NCI-H1930 (cell line): ENCODE measurements at places on chromosomes 4 and X.

GRCh38 chr4:4578981-4579380, 37.1 kb upstream of the STX18 start:
- DNase-seq: no peak

DNA sequence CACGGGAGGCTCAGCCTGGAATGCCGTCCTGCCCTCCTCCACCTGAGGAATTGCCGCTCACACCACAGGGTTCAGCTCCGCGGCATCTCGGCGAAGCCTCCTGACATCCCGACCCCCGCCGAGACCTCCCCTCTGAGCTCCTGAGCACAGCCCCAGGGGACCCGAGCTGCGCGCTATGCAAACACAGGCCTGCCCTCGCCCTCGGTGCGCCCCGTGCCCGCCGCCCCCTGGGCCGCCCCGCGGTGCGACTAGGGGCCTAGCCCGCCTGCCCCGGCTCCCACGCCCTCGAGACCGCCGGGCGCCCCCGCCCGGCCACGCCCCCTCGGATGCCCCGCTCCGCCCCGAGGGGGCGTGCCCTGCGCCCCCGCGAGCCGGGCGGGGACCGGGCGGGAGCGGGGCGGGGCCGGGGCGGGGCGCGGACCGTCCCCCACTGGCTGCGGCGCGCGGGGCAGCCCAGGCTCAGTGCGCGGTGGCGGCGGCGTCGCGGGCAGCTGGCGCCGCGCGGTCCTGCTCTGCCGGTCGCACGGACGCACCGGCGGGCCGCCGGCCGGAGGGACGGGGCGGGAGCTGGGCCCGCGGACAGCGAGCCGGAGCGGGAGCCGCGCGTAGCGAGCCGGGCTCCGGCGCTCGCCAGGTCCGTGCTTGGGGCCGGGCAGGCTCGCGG, at the start of gene FGFR3:
TSS of gene FGFR3 (plus strand) at position 462 of the 664 bp plus-strand sequence. CDS start 642 bp downstream, outside the sequence.
- peak; percentile 76 for DNase-seq

DNA sequence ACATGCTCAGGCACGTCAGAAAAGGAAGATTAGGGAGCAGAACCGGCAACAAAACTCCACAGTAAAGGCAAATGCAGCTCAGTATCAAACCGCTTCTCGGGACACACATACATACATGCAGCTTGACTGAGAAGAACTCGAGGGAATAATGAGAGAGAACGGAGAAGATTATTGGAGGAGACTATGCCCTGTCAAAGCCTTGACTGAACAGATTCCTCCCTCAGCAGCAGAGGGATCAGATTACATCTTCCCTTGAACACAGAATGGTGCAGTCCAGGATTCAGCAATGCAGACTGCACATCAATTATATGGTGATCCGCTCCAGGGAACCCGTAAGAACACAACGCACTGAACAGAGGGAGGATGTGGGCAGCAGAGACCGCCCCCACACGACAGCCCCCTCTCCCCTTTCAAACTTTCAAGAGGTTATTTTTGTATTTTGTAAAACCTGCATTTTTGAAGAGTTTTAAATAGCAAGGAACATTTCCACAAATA, 183.2 kb downstream of the FBXW7 start:
- no peak for DNase-seq

- no peak for DNase-seq
Measured at GRCh38 chrX:78074088-78074487, 30.0 kb upstream of the PGK1 start.

DNA sequence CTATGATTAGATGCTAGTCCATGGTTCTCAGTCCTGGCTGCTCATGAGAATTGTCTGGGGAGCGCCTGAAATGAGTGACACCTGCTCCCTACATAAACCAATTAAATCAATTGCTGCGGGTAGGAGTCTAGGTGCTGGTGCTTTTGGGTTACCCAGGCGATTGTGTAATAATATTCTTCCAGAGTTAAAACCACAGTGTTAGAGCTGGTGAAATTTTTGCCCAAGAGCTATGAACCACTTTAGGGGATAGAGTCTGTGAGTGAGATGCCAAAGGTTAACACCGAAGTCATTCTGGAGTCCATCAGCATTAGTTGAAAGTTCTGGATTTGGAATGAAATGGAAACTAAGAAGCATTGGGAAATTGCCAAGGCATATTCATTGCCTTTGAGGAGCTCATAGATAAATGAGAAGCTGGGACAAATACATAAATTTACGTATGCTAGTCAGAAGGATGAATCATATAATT, 15.3 kb downstream of the PDK3 start:
- DNase-seq: peak; percentile 13

DNA sequence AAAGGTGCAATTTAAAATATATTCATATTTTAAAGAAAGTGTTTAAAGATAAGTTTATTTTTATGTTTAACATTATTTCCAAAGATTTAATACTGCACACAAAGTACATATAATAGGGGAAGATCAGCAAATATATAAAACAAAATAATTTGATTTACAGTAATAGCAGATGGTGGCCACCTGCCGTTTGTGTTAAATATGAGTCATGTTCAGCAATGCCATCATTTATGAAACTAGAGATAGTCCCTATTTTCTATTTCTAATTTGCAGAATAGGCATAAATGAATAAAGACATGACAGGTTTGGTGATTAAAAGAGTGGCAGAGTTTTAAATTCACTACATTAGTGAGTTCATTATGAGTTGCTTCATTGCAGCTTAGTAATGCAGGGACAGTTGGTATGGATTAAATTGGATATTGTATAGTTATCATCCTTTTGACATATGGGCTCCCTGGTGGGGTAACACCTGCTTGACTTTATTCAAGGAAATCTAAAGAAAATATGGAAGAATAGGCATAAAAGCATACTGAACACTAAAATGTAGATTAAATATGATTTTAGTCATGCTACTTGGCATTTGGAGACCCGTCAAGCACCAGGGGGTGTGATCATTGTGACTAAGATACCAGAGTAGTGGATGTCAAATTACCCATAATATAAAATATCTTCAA, 78.8 kb upstream of the BANK1 start:
- peak; percentile 42 for DNase-seq

GRCh38 chr4:60605646-60606354, 594.3 kb upstream of the ADGRL3 start:
- DNase-seq: no peak

DNA sequence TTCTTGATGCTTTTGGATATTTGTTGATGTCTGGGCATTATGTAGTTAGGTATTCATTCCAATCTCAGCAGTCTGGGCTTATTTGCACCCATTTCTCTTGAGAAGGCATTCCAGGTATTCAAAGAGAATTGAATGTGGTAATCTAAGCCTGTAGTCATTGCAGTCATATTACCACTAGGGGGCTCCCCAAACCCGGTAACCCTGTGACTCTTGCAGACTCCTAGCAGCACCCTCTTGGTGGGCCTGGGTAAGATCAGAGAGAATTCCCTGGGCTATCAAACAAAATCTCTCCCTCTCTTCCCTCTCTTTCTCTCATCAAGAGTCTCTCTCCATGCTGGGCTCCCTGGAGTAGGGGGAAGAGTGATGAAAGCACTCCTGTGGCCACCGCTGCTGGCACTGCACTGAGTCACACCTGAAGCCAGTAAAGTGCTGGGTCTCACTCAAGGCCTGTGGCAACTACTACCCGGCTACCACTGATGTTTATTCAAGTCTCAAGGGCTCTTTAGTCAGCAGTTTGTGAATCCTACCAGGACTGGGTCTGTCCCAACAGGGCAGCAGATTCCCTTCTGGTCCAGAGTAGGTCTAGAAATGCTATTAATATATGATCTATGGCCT, 187.7 kb upstream of the NUDT10 start:
- no peak for DNase-seq

GRCh38 chrX:1679238-1679637, 64.4 kb downstream of the ASMT start:
- DNase-seq: no peak

DNA sequence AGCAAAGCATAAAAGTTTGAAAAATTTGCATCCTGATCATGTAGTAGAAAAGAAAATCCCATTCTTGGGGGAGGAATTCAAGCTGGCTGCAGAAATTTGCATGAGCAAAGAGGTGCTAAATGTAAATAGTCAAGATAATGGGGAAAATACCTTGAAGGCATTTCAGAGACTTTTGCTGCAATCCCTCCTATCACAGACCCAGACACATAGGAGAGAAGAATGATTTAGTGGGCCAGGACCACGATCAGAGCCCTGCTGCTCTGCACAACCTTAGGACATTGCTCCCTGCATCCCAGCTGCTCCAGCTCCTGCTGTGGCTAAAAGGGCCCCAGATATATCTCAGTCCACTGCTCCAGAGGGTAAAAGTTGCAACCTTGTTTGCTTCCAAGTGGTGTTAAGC, 1439.7 kb upstream of the AGA start:
- DNase-seq: no peak

DNA sequence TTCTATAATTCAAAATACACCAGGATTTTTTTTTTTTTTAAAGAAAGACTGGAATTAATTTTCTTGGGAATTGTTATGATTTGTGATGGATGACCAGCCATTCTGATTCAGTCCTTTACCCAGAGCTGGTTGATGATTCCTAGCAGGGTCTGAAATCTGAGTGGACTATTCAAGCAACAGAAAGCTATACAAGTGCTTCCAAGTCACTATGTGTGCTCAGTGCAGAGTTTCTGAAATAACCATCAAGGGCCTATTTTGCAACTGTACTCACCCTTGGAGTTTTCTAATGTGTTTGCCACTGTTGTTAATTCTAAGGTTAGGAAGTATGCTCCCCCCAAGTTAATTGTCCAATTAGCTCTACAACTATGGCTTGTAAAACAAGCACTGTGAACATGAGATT, 137.7 kb upstream of the RAPGEF2 start:
- no peak for DNase-seq

DNA sequence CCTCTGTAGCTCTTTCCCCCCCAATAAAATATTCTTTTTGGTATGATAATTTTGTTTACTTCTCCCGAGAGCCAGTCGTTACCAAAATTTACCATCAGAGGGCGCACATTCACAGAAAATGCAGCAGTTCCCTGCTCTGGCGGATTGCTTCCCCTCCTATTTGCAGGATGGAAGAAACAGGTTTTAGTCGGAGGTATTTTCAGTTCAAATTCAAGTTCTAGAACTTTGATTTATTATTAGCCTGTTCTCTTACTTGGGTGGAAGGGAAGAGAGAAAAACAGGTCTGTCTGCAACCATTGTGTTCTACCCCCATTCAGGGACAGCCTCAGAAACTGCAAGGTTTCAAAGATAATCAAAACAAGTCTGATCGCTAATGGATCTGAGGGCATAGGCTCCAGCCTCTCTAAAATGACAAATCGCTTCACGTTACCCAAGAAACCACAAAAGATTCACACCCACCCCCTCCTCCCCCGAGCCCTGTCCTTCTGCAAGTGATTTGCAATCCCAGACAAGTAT, 263.8 kb upstream of the RPS6KA3 start:
- peak; percentile 12 for DNase-seq

GRCh38 chrX:41594634-41595033, 94.1 kb upstream of the GPR34 start:
- DNase-seq: no peak

DNA sequence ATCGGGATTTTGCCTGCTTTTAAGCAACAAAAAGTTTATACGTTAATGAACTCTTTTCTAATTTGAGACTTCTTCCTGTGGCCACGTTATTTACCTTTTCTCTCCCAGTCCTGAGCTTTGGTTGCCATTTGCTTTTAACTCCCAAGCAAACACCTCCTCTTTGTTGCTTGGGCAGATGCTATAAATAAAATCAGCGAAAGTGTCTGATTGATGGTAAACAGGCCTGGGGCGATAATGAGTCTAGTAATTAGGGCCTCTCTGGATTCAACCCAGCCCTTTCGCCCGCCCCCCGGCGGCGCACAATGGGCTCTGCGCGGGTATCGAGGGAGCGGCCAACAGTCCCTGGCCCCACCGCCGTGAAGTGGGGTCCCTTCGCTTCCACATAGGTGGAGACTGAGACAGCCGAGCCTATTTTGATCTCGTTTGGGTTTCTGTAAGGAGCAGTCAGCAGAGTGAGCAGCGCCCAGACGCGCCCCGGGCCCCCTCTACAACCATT, 790 bp downstream of the CLGN start:
- DNase-seq: peak; percentile 73

GRCh38 chrX:53224860-53225797, at the start of gene KDM5C:
Gene KDM5C, minus strand, starts transcription at chrX:53225207. Its CDS starts 318 bp downstream, at chrX:53224889.
- DNase-seq: peak; percentile 88
